ENCODE measurements at places on chromosomes 6 and 20.

DNA sequence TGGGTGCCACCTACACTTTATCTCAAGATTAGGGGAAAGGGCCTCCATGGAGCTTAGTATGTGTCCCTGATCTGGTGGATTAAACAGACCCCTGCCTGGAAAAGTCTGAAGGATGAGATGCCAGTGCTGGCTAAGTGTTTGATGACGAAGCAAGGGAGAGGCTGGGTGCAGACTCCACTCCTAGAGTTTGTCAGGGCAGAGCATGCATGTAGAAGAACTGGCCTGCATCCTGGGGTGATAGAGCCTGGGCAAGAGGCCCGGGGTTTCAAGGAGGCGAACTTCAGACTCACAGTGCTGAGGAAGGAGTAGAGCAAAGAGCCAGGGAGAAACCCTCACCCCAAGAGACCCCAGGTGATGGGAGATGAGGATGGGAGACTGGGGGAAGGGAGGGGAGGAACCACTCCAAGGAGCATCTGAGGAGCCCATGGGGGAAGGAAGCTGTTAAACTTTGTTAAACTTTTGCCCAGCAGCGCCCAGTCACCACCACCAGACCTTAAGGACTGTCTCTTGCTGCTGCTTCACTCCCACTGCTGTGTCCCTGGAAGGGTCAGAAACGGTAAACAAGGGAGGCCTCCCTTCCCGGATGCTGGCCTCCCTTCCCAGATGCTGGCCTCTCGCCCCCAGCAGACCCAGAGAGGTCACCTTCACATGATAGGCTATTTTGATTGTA lies 61.6 kb downstream of the RPRD1B start:
- no peak for DNase-seq

GRCh38 chr6:29762051-29762450 lies 38.8 kb downstream of the HLA-F start:
- no peak for DNase-seq

DNA sequence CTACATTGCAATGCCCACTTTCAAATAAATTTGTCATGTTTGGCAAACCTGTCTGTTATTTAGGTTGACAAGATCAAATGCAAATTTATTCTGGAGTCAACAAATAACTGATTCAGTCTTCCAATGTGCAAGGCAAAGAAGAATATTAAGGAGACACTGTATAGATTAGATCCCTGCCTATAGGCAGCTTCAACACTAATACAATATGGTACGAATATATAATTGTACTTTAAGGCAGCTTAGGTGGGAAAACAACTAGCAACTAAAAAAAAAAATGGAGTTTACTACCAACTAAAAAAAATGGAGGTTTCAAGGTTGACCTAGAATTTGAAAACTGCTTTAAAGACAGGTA lies 1.7 kb upstream of the PHF10 start:
- no peak for DNase-seq

DNA sequence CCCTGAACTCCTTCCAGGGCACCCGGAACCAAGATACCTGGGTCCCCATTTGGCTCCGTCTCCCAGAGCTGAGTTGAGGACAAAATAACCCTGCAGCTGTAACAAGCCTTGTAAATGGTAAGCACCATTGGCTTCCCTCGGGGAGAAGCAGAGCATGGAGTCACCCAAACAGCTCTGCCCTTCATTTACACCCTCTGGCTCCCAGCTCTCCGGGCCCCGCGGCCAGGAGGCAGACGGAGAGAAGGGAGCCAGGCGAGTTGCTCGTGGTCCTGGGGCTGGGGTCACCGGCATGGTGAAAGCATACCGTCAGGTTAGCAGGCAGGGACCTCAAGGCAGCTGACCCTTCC lies 2.1 kb downstream of the TFEB start:
- no peak for DNase-seq

DNA sequence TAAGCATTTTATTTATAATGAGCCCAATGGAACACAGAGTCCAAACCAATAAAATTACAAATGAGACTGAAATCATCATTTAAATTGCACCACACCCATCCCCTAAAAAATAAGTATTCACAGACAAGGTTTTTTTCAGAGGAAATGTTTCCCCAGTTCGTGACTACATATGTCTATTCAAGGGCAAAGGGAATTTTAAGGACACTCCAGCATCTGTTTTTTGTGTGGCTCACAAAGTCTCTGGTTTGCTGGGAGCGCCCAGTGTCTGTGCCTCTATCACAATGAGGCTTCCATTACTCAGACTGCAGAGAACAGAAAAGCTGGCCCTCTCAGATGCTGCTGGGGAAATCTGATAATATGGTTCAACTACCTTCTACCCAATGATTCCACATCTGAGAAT lies 16.0 kb downstream of the TBX18 start:
- DNase-seq: no peak

DNA sequence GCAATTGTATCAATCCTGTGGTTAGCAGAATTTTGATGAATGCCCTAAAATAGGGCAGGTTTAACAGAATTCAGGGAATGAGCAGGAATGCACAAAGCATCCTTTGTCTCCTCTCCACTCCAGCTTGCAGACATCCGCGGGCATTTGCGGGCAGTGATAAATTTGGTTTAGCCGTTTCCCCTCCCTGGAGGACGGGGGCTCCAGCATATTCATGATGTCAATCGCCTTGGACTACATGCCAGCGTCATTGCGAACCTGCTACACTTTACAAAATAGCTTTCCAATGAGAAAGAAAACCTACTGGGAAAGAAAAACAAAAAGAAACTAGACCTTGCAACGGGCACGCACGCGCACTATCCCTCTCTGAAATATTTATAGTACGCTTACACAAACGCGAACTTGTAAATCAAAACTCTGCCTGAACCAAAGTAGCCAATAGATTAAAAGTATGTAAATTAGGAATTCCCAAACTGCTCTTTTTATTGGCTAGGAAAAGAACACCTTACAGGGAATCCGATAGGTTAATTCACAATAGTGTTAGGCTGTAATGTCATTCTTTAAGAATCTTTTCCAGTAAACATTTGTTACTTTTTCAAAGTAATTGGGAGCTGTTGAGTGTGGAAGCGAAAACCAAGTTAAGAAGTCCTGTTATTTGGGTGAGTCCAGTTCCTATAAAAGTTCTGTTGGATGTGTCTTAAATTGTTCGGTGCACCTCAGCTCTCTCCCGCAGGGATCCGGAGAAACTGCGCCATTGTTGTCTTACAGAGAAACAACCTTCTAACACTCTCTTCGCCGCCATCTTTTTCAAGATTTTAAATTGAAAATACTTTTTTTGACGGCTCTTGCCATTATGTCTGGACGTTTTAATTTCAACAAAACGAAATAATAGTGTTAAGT lies 136.7 kb downstream of the HFE start:
- peak; percentile 85 for DNase-seq

DNA sequence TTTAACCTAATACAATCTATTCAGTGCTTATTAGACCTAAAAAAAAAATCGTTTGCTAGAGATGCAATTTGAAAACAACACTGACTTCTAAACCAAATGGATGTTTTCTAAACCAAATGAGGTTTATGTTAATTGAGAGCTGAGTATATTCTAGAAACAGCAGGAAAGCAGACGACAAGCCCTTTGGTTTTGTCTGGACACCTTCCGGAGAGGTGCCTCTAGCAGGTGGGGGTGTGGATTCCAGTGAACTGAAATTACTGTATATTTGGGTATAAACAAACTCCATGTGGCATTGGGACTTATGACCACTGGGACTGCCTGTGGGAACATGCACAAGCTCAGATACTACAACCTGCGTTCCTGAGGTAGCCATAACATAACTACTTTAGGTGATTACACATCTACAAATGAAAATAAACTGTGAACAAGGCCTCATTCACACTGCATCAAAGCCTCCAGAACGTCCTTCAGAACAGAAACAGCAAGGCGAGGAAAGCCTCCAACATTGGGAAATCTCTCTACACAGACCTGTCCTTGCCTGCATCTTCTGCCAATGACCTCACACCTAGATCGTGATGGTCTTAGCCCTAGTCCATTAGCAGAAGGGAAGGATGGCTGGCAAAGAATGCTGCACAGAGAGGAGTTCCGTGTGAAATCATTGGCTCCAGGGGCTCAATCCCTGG lies 206.8 kb upstream of the FOXQ1 start:
- DNase-seq: no peak

- DNase-seq: no peak
Measured at GRCh38 chr6:129233458-129234134, 350.7 kb downstream of the LAMA2 start.

- peak; percentile 13 for DNase-seq
Measured at GRCh38 chr6:22147921-22148776, 148.7 kb downstream of the PRL start.

- DNase-seq: no peak
Measured at GRCh38 chr6:91366781-91367180, 779.9 kb upstream of the MAP3K7 start.

GRCh38 chr6:18491308-18492045 lies 104.3 kb downstream of the RNF144B start:
- DNase-seq: no peak

GRCh38 chr6:30035784-30036183 lies 25.3 kb upstream of the POLR1H start:
- no peak for DNase-seq

DNA sequence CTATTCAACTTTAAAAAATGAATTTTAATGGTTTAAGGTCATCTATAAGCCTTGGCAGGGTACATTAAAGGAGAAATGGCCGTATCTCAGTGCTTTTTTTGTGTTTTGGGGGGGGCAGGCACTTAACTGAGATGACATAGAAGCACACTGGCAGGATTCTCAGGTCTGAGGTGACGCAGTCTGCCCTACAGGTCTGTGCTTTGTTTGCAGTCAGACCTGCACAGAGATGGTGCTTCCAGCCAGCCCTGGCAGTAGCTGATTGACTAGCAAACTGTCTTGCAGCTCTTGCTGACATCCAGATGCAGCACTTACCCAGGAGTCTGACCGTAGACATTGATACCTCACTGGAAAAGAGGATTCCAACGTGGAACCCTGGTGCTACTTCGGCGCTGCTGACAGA lies 249.1 kb downstream of the FOXC1 start:
- DNase-seq: no peak

DNA sequence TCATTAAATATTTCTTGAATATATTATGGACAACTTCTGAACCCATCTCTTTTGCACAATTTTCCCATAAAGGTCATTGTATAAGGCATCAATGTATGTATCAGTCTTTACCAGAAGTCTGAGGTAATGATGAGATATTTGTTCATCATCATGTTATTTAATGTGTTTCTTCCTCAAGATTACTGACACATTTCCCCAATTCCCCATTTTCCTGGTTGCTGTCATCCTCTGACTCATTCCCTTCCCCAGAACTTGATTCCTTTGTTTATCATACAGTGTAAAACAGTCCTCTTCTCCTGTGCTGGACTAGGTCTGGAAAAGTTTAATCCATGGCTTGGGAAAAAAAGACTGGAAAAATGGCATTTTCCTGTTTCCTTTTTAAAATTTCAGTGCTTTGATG lies 107.9 kb upstream of the FLRT3 start:
- no peak for DNase-seq

DNA sequence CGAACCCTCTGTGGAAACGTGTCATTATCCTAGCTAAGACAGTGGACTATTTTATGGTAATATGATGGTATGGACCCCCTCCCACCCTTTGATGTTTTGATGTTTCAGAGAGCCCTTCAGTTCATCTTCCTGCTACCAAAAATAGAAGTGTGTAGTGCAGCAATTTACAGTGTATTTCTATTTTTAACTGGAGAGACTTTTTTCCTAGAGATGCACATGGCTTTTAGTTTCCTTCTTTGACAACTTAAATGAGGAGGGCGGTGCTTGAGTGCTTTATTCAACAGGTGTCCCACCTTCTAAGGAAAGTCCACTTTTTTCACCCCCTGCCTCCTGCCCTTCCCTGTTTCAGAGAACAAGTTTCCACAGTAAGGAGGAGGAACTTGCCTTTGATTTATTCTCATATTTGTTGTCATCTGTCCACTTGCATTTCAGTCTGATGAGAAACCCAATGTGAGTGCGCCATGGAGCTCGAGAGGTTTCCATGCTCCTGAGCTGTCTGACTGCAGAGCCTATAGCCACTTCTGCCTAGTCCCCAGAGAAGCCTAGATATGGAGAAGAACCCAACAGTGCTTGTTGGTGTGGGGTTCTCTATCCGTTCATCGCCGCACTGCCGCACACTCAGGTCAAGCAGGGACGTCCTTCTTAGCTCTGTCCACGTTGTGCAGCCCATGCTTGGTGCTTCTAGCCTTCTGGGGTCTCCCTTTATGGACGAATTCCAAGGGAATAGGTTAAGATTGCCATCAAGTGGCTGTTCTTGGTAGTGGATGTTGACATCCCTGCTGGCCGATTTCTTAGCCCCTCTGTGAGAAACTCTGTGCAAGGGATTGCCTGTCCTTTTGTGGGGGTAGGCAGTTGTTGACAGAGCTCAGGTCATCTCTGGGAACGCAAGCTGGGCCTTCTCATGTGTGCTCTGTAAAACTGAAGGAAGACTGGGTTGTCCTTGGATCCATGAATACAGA lies 144.2 kb downstream of the JARID2 start:
- DNase-seq: peak; percentile 72
